CD4-positive, alpha-beta T cell (primary cell): ENCODE measurements at places on chromosomes 2 and 18. TPM values are rescaled to one million over a fixed set of nuclear protein-coding genes. Genes with fewer than 3 reads are reported as not detected.

GRCh38 chr18:27377251-27377650, 192.1 kb upstream of the CHST9 start:
- no peak for DNase-seq
- H3K36me3 ChIP-seq = no peaks in the 10 kb centered on the region
- no peaks in the 10 kb centered on the region for H3K27me3 ChIP-seq
- no peaks in the 10 kb centered on the region for H3K4me1 ChIP-seq
- no peak overlapping the region for H3K27ac ChIP-seq

DNA sequence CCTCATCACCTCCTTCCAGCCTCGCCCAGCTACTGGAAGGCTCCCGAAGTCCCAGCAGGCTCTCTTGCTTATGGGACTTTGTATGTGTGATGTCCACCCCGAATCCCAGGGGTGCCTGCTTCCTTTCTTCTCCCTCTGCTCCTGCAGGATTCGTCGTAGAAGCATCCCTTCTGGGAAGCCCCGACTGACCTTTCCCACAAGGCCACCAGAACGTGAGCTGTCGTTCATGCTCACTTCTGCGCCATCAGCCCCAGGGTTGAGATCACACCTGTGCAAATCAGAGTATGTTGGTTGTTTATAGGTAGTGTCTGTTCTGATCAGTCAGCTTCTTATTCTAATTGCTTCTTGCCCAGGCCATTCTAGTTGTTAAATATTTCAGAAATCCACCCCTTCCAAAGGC, 101.8 kb downstream of the HS1BP3 start:
- H3K27me3 ChIP-seq = no peaks in the 10 kb centered on the region
- no peaks in the 10 kb centered on the region for H3K4me1 ChIP-seq
- no peaks in the 10 kb centered on the region for H3K36me3 ChIP-seq
- no peak overlapping the region for H3K27ac ChIP-seq
- no peak for DNase-seq

- H3K27ac ChIP-seq = no peak overlapping the region
- DNase-seq = no peak
- no peaks in the 10 kb centered on the region for H3K27me3 ChIP-seq
- no peaks in the 10 kb centered on the region for H3K36me3 ChIP-seq
These were observed 77.0 kb downstream of the LANCL1 start for GRCh38 chr2:210399440-210400041.

- no peaks in the 10 kb centered on the region for H3K36me3 ChIP-seq
- H3K27ac ChIP-seq = no peak overlapping the region
- H3K27me3 ChIP-seq = no peaks in the 10 kb centered on the region
- peaks cover 7% of the 10 kb centered on the region for H3K4me1 ChIP-seq
These were observed 39.5 kb downstream of the HDAC4 start for GRCh38 chr2:239361311-239361642.

- H3K27me3 ChIP-seq = no peaks in the 10 kb centered on the region
- peaks cover 5% of the 10 kb centered on the region for H3K36me3 ChIP-seq
- no peaks in the 10 kb centered on the region for H3K4me1 ChIP-seq
- no peak overlapping the region for H3K4me3 ChIP-seq
These were observed 178.4 kb upstream of the ALPP start for GRCh38 chr2:232200195-232200594.

The DOCK10 gene
- total RNA-seq = 209 TPM
